ENCODE measurements at places on chromosomes 2 and 18.

- peak; percentile 9 for DNase-seq
These were observed 770 bp downstream of the NBAS start for GRCh38 chr2:15560140-15560987.

DNA sequence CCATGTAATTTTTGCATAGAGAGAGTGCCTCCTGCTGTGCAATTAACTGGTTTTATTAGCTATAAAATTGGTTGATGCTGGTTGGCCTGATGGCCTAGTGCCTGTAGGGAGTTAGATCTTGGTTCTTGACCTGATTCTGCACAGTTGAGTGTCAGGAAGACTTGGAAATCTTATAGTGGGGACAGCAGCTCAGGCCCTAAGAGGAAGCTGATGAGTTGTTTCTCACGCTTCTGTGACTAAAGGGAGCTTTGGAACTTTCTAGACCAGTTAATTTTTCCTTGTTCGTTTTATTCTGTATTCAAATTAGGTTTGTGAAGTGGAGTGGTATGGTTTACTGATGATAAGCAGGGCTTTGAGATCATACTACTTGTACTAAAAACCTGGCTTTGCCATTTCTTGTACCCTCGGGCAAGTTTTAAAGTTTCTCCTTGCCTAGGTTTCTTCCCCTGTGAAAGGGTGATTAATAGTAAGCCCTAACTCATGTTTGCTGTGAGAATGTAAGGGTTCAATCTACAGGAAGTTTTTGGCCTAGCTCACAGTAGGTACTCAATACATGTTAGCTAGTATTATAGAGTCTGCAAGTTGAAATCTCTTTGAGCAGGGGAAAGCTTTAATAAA, 82.1 kb downstream of the MAP3K20 start:
- no peak for DNase-seq

DNA sequence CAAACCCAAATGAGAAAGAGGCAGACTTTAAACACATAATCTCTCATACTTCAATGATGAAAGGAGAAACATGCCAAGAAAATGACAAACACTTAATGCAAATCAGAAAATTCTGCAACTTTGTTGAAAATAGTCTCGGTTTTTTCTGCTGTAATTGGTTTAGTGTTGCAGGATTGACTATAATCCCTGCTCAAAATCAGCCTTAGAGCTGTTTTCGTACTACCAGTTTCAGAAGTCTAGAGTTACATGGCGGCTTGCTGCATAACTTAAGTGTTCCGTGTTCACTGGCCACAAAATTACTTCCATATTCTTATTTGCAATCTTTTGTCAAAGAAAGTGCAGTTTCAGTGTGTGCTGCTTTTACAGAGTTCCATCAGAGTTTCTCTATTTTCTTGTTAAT, 48.9 kb upstream of the ITGAV start:
- no peak for DNase-seq

DNA sequence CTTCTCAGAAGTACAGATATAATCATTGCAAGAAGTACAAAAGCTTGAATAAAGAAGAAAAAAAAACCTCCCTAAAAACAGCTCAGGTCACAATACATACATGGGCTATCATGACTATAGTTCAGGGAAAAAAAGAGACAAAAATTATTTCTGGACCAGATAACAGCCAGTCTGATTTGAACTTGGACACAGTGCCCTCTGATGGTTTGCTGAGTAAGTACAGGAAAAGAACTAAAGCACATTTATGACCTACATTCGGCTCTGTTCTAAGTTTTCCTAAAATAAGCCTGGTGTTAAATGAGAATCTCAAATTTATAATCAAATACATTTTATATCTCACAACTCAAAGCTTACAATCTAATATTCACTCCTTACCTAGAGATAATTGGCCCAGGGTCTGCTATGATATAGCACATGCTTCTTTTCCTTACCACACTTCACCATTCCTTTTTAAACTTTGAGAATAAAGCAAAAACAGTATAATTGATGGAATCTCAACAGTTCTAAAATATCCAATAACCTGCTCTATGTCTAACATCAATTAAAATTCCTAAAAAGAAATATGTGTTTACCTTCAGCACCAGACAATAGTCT, 81.1 kb downstream of the RAPH1 start:
- DNase-seq: peak; percentile 26

DNA sequence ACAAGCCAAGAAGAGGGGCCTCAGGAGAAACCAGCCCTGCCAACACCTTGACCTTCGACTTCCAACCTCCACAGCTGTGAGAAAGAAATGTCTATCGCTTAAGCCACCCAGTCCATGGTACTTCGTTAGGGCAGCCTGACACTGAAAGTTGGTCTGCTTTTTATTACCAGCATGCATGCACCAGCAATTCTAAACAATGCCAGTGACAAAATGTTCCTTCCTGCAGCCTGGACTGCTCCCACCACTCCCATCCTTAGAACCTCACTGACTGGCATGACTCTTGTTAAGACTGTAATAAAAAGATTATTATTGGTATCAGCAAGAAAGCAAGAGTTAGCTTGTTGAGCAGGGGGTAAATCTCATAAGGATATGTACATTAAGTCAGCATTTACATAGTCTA, 33.6 kb downstream of the TMEM177 start:
- DNase-seq: no peak

DNA sequence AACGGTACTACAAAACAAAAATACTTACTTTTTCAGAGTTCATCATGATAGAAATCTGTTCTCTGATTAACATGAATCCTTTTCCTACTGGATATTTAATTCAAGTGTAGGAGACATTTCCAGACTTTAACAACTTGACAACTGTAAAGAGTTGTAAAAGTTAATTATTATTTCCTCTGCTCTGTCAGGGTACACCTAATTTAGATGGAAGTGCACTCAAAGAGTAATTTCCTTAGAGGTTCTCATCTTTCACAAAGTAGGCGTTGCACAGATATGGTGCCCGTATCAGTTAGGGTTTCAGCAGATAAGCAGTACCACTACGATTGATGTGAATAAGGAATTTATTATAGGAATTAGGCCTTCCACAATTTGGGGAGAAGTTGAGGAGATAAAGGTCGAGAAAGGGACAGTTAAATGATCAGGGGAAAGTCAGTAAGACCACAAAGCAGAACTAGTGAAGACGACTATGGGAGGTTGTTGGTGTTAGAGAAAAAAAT, 16.2 kb upstream of the PDE11A start:
- no peak for DNase-seq

- no peak for DNase-seq
These were observed 9.3 kb upstream of the MTERF4 start for GRCh38 chr2:241111440-241111805.

GRCh38 chr2:84972207-84972783, 1.3 kb downstream of the KCMF1 start:
- no peak for DNase-seq

GRCh38 chr2:223494942-223495341, 107.2 kb downstream of the SCG2 start:
- no peak for DNase-seq

GRCh38 chr2:41595240-41595639, 452.6 kb upstream of the PKDCC start:
- DNase-seq: no peak

DNA sequence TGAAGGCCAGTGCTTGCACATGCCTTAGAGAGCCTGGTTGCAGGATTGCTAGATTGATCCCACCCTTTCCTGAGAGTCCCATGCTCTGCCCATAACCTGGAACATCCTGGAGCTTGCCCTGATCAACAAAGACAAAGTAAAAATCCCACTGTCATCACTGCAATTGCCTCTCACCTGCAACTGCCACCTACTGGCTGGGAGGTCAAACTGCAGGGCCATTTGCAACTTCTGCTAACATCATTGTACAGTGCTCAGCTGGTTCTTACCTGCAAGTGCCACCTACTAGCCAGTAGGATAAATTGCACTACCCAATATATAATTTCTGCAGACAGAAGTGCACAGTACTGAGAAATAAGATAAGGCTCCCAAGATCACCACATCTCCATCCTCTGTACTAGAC, 947.5 kb downstream of the CPS1 start:
- no peak for DNase-seq

GRCh38 chr2:64930258-64930671, 58.9 kb upstream of the SLC1A4 start:
- no peak for DNase-seq

GRCh38 chr2:30393510-30393909, 53.5 kb upstream of the LCLAT1 start:
- no peak for DNase-seq

DNA sequence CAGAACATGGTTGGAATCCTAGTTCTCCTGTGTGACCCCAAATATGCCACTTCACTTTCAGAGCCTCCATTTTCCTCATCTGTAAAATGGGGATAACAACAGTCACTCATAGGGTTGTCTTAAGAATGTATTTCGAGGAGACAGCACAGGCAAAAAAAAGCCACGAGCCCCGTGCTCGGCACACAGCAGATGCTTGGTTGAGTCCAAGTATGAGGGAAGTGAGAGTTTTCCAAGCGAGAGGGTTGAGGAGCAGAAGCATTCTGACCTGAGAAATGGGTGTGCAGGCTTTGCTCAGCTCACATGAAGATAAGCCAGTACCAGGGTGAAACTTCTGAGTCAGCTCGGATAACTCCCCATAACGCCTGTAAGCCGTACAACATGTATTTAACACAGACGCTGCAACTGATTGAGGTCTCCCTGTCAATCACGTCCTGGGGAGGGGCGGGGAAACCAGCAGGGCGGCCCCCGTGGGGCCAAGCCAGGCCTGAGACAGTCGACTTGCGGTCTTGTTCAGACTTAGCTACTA, 23.0 kb upstream of the ODC1 start:
- no peak for DNase-seq

DNA sequence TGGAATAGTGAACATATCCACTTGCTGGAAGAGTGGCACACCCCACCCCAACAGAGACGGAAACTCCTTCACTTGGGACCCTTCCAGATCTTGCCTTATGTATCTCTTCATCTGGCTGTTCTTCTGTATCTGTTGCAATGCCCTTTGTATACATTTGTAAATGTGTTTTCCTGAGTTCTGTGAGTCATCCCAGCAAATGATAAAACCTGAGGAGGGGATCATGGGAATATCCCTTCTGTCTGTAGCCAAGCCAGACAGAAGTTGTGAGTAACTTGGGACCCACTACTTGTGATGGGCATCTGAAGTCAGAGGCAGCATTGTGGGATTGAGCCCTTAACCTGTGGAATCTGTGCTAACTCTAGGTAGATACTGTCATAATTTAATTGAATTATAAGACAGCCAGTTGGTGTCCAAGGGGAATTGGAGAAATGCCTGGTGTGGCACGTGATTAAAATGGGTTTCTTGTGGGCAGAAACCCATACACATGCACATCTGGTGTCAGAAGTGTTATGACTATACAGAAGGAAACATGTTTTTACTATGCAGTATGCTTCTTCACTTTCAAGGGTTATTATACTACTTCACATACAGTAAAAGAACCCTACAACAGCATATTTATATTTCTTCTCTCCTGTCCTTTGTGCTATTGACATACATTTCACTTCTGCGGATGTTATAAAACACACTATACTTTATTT, 32.3 kb upstream of the TMEM247 start:
- DNase-seq: no peak

GRCh38 chr2:101305035-101305434, 3.5 kb downstream of the RNF149 start:
- no peak for DNase-seq

- DNase-seq: no peak
These were observed at the start of gene SLC66A3 for GRCh38 chr2:11155381-11156035. TSS of gene SLC66A3 (plus strand) at chr2:11155467. CDS start at chr2:11155547, 80 bp downstream.

DNA sequence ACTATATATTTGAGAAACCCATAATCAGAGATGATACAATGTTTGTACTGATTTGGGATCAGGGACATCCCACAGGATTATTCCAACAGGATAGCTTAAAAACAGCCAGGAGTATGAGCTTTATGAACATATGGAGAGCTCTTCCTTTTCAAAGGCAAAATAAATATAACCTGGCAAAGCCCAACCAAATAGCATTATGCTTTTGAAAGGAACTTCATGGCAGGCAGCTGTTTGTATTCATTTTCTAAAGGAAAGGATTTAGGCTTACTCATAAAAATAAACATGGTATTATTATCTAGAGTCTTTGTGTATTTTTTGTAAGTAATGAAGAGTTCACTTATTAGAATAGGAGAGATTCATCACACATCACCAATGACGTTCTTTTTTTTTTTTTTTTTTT, 44.4 kb downstream of the CCDC195 start:
- no peak for DNase-seq

Data from immature natural killer cell (primary cell).